ENCODE measurements at places on chromosomes 4 and X.

GRCh38 chr4:83219344-83220331, 65.0 kb downstream of the COQ2 start:
- DNase-seq, result no peak

DNA sequence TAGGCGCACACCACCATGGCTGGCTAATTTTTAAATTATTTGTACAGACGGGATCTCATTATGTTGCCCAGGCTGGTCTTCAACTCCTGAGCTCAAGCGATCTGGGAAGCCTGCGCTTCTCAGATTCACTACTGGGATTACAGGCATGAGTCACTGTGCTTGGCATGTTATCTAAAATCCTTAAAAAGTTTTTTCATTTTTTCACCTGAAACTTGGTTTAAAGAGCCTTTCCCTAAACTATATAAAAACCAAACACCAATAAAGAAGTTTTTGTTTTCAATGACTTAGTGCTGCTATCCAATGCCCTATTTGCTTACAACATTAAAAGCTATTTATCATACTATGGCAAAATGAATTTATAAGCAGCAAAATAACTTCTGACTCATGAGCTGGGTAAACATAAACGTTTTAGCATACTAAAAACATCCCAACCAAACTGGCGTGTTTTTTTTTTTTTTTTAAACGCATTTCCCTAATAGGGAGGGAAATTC, 127.8 kb downstream of the UBE2K start:
- no peak for DNase-seq

DNA sequence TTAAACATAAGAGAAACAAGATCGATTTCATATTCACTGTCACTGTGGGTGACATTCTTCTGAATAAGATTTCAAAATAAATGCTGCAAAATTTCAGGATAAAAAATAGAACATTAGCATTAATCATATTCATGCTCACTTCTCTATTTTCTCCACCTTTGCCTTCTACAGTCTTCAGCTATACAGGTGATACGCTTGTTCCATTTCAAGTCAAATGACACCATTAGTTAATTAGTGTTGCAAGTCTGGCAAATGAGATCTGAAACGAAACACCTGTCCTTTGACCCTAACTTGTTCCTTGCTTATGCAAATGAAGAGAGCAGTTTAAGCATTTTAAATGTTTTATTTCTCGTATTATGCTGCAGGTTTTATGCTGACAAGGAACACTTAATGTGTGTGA, 667.5 kb upstream of the MAGEB2 start:
- DNase-seq, result no peak

- DNase-seq, result no peak
Observed at GRCh38 chrX:50211510-50211909, 6.9 kb downstream of the CCNB3 start.
